ENCODE measurements at places on chromosomes 13 and 19.

GRCh38 chr19:17393914-17394313 is at the start of gene CCDC194:
Gene CCDC194 (minus strand): TSS chr19:17394196. CDS start chr19:17394158, 38 bp downstream.
- no peak for DNase-seq

DNA sequence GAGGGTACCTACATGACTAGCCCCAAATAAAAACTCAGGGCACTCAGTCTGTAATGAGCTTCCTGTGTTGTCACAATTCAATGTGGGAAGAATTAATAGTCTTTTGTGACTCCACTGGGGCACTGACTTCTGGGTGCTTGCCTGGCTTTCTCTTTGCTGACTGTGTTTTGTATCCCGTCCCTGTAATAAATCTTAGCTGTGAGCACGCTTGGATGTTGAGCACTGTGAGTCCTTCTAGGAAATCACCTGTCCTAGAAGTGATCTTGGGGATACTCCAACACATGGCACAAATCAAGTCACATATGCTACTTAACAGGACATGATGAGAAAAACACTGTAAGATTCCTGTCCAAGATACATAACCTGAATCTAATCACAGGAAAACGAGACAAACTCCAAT is 83.0 kb downstream of the USP12 start:
- no peak for DNase-seq

GRCh38 chr13:75393839-75394520 is 88.0 kb downstream of the TBC1D4 start:
- DNase-seq: no peak

DNA sequence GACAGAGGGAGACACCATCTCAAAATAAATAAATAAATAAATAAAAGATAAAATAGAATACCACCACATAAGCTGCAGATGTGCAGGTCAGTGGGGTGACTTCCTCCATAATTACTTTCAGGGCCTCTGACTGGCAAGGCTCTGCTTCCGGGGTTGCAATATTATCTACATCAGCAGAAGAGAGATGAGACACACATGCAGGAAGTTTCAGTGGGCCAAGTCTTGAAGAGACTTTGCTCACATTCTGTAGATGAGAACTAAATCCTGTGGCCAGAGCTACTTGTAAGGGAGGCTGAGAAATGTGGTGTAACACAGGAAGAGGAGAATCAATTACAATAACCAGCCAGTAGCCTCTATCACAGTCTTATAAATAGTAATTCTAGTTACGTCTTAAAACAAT is 89.9 kb upstream of the MAB21L1 start:
- DNase-seq: no peak

- no peak for DNase-seq
These were observed 44.9 kb downstream of the LATS2 start for GRCh38 chr13:21016487-21016886.

- DNase-seq: no peak
These were observed 194.5 kb downstream of the DACH1 start for GRCh38 chr13:71672512-71672911.

DNA sequence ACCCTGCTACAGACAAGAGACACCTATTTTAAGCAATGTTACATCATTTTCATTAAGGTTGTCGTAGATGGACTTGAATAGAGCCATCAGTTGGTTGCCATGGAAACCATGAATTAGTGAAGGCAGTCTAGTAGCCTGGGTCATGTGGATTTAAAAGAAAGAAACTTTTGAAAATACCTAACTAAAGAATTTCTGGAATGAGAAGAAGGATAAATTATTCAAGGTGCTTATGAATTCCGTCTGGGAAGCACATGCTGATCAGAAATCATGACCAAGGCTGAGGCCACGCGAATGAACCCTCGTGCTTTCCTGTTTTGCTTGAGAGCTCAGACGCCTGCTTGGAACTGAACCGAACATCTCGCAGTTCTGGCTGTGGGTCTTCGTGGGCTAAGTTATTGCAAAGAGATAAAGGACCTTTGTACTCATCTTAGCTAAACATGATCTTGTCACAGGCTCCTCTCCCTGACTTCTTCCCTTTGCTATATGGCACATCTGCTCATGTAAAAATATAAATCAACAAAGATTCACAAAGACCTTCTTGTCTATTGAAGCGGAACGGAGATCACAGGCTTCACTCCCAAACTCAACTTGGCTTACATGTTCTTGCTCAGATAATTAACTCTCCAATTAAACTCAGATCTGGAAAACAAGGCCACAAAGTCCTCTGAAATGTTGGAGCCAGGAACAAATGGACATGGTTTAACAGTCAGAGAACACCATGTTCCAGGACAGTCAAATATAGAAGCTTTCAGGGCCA is 140.2 kb downstream of the NUFIP1 start:
- DNase-seq: no peak

GRCh38 chr13:60019119-60019993 is 144.4 kb downstream of the DIAPH3 start:
- no peak for DNase-seq

DNA sequence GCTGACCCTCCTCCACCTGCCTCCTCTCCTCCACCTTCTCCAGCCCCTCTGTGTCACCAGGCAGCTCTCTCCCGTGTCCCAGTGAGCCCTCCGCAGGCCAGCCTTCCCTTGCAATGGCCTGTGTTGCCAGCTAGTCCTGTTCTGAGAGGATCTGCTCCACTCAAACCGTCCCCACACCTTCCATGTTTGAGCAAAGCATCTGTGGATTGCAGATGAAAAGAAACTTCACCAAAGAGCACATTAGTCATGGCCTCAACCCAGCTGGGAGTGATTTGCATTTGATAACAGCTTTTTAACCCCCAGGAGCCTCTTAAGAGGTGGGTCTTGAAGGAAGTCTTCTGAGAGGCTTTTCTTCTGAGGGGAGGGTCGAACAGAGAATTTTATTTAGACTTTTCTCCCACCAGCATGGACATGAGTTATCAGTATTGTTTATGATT is 72.8 kb downstream of the COL4A2 start:
- DNase-seq: no peak

DNA sequence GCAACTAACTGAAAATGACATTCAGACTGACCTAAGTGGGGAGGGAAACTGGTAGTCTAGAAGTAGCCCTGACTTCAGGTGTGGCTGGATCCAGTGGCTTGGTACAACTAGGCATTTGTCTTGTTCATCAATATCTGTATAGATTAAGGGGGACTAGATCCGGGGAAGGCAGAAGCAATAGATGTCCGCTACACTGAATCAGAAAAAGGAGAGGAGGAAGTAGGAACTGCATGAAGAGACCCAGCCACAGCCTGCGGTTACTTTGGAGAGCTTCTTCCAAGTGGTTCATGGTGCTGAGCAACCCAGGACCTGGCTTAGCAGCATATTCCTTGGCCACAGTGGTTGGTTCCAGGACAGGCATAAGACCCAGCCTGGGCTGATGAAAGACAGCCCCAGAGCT is 9.9 kb upstream of the PRODH2 start:
- DNase-seq: no peak

DNA sequence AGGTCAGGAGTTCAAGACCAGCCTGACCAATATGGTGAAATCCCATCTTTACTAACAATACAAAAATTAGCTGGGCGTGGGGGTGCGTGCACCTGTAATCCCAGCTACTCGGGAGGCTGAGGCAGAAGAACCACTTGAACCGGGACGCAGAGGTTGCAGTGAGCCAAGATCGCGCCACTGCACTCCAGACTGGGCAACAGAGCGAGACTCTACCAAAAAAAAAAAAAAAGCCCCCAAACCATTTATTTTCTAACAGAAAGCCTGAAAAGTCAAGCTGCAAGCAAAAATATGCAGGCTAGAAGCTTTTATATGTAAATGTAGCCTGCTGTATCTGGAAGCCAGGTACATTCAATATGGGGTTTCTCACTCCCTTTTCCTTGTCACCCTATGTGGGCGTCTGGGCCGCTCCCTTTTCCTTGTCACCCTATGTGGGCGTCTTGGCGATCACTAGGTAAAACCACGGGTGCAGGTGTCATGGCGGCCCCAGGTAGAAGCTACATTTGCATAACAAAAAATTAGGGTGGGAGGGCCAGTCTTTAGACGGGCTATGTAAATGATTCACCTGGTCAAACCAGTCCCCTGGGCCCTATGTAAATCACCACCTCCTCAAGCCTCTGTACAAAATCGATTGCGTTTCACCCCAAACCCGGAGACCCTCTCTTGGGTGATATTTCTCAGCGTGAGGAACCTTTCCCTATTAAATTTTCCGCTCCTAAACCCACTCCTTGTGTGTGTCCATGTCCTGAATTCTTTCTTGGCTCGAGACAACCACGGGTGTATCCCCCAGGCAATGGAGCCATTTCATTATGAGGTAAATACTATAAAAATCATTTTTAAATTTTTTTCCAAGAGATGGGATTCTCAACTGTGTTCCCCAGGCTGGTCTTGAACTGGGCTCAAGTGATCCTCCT is 2.1 kb downstream of the TRIM13 start:
- no peak for DNase-seq
